ENCODE measurements at places on chromosomes 4 and X.

GRCh38 chr4:30586850-30587249 is 133.3 kb upstream of the PCDH7 start:
- DNase-seq = no peak

GRCh38 chrX:43456063-43456462 is 200.0 kb upstream of the MAOA start:
- DNase-seq = no peak

DNA sequence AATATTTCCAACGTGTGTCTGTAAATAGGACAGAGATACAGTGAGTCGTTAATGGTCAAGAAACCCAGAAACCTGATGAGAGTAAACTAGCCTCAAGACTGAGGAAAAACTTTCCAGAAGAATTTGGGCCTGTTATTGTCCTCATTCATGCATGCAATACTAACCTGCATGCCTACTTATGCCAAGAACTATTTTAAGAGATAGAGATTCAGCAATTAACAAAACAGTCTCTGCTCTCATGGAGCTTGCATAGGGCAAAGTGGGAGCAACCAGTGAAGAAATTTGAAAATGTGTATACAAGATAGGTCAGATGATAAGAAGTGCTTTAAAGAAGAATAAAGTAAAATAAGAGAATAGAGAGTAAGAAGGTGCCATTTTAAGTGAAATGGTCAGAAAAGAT is 66.1 kb upstream of the FRG1 start:
- DNase-seq = no peak

- no peak for DNase-seq
Observed at GRCh38 chrX:65751519-65751918, 84.1 kb downstream of the MSN start.

- DNase-seq = no peak
Observed at GRCh38 chrX:47030339-47030738, 47.9 kb upstream of the RGN start.

DNA sequence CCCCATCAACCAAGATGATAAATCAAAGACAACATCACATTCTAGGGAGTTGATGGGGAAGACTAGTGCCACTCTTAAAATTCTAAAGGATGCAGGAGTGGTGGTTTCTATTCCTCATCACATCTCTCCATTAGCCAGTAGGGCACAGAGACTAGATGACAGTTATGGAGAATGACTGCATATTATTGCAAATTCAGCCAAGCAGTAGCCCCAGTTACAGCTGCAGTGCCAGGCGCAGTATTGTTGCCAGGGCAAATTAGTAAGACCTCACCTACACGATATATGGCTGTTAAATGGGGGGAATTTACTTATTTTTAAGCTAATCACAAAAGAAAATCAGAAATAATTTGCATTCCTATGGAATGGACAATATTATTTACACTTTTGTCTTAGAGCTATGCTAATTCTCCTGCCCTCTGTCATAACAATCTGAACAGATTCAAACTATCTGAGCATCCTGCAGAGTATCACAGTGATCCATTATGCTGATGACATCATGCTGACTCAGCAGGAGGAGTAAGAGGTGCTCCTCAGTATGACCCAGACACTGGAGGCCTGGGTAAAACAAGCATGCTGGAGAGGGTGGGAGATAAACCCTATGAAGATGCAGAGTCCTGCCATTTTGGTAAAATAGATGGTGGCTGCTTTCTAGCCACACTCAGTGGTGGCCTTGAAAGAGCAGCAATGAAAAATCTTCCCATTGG is 24.7 kb downstream of the ETNPPL start:
- no peak for DNase-seq

DNA sequence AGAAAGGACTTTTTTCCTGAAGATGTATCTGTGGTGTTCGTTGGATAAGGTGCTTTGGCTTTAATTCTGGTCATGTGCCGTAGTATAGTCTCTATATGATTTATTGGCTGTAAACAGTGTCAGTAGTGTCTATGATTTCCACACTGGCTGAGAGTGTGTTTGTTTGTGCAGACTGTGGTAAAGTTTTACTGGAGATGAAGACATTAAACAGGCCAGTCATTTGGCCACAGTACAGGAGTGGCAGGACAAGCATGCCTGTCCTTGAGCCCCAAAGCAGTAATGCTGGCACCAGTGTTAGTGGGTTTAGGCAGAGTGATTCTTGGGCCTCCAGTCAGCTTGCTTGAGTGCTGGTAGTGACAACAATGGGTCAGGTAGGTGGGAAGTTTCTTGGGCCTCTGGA is 1023.9 kb upstream of the GRID2 start:
- DNase-seq = no peak

GRCh38 chrX:49701323-49701722 is 5.5 kb upstream of the PAGE1 start:
- DNase-seq = no peak

- DNase-seq = no peak
Observed at GRCh38 chr4:2051086-2051485, 8.0 kb upstream of the NAT8L start.

GRCh38 chrX:72392042-72392441 is 86.3 kb upstream of the CITED1 start:
- DNase-seq = no peak

All from HuH-7.5 (cell line).